ENCODE measurements at places on chromosomes 12 and 14. TPM values are rescaled to one million over a fixed set of nuclear protein-coding genes. Genes with fewer than 3 reads are reported as not detected.

The FAM181A gene
- not detected for total RNA-seq

DNA sequence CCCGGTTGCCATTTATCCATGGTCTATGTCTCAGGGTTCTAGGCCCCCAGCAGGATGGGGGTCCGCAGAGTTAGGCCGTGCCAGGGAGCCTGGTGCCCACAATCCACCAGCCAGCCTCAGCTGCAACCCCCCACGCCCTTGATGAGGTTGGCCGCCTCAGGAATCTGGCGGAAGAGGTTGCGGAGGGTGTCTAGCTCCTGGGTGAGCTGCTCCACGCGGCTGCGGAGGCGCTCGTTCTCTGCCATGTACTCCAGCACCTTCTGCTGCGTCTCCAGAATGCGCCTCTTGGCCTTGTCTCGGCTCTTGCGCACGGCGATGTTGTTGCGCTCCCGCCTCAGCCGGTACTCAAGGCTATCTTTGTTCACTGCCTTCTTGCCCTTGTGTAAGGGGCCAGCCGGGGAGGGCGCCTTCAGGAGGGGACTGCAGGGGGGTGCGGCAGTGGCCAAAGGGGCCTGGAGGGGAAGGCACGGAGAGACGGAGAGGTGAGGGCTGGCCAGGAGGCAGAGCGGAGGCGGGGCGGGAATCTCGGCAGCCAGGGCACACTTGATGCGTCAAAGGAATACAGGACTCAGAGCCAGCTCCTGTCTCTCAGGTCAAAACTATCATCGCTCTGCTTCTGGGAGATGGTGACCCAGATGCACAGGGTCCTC is 1.6 kb downstream of the CEBPE start:
- no peaks in the 10 kb centered on the region for H3K27me3 ChIP-seq
- no peaks in the 10 kb centered on the region for H3K36me3 ChIP-seq
- DNase-seq, result no peak
- no peak overlapping the region for H3K4me3 ChIP-seq

DNA sequence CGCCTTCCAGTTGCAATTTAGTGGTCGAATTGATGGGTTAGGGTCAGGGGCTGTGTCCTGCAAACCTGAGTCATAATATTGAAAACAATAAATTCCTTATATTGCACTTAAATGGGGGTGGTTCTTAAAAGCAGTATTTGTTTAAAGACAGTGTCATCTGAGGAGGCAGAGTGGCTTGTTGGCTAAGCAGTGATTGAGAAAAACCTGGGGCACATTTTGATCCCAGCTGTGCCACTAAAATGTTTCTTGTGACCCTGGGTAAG is 48.4 kb downstream of the FBXW8 start:
- H3K36me3 ChIP-seq, result no peaks in the 10 kb centered on the region
- no peaks in the 10 kb centered on the region for H3K27me3 ChIP-seq
- H3K4me1 ChIP-seq, result no peaks in the 10 kb centered on the region
- H3K27ac ChIP-seq, result no peak overlapping the region
- no peak for DNase-seq

DNA sequence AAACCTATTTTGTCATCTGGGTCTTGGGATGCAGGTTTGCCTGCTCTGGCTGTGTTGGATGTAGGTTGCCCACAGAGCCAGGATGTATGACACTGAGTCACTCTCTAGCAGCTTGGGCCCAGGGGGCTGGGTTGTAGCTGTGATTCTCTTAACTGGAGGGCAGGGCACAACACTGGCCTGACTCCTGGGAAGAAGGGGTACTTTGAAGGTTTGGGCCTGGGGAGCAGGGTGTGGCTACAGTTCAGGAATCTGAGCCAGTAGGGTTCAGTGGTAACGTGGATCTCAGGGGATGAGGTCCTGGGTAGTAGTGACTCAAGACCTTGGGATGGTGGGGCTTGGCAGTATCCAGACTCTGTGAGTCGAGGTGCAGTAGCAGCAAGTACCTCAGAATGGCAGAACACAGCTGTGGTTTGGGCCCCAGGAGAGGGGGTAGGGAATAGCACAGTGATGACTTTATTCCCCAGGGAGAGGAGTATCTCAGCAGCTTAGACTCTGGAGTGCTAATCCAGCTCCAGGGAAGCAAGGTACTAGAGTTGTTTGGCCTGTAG is 25.7 kb downstream of the TBC1D15 start:
- no peak overlapping the region for H3K4me3 ChIP-seq
- no peak overlapping the region for H3K27ac ChIP-seq
- no peaks in the 10 kb centered on the region for H3K36me3 ChIP-seq
- no peaks in the 10 kb centered on the region for H3K4me1 ChIP-seq
- H3K27me3 ChIP-seq, result no peaks in the 10 kb centered on the region

- H3K4me3 ChIP-seq, result no peak overlapping the region
- no peak for DNase-seq
- H3K36me3 ChIP-seq, result no peaks in the 10 kb centered on the region
- peaks cover 2% of the 10 kb centered on the region for H3K27me3 ChIP-seq
These were observed 147.1 kb upstream of the NRXN3 start for GRCh38 chr14:78023112-78023511.

GRCh38 chr14:100582496-100583165 is 4.6 kb downstream of the BEGAIN start:
- DNase-seq, result no peak
- no peak overlapping the region for H3K27ac ChIP-seq
- no peaks in the 10 kb centered on the region for H3K27me3 ChIP-seq
- H3K36me3 ChIP-seq, result no peaks in the 10 kb centered on the region
- H3K4me1 ChIP-seq, result no peaks in the 10 kb centered on the region

DNA sequence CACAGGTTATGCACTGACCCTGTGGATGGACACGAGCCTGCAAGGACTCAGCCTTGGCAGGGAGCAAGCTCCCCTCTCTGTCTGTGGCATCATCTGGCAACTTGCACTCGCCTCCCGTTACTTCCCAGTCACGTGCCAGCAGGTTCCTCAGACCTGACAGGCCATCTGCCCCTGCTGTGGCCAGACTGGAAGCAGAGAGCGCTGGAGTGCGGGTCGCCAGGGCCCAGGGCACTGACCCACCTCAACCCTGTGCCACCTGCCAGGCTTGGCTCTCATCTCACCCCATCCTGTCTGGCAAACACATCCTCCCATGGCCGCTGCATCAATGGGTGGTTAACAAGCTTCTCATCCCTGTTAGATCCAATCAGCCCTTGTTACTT is 28.4 kb downstream of the SLC6A12 start:
- H3K36me3 ChIP-seq, result no peaks in the 10 kb centered on the region
- no peak overlapping the region for H3K4me3 ChIP-seq
- no peaks in the 10 kb centered on the region for H3K4me1 ChIP-seq
- H3K27ac ChIP-seq, result no peak overlapping the region
- no peaks in the 10 kb centered on the region for H3K27me3 ChIP-seq
- DNase-seq, result no peak

DNA sequence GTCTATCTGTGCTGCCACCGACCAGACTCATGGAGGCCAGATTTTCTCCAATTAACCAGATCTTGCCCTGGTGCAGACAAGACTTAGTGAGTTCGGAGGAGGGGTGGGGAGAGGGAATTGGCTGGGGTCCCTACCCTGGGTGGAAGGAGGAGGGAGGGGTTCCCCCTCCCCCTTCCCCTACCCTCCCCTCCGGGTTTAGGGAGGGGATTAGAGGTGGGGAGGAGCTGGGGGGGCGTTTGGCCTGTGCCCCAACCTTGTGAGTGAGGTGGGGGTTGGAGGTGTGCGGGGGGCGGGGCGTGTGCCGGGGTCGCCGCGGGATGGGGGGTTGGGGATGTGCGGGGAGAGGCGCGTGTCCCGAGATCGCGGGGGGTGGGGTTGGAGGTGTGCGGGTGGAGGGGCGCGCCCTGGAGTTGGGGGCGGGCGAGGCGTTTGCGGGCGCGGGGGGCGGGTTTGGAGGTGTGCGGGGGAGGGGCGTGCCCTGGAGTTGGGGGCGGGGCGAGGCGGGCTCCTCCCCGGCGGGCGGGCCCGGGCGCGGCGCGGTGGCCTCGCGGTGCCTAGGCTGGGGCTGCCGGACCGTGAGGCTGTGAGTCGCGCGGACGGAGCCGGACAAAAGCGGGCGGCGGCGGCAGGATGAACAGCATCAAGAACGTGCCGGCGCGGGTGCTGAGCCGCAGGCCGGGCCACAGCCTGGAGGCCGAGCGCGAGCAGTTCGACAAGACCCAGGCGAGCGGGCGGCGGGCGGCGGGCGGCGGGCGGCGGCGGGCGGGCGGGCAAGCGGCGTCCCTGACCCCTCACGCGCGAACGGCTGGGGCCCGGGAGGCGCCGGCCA is at the start of gene HIP1R:
HIP1R (plus strand) TSS at position 537 of the 829 bp plus-strand sequence; CDS start at position 631, 94 bp downstream.
- peaks cover 13% of the 10 kb centered on the region for H3K4me1 ChIP-seq
- H3K27me3 ChIP-seq, result no peaks in the 10 kb centered on the region
- H3K36me3 ChIP-seq, result no peaks in the 10 kb centered on the region
- peak within 1 kb of the TSS; percentile 65 for H3K27ac ChIP-seq
- H3K4me3 ChIP-seq, result peak within 1 kb of the TSS; percentile 65
